T-helper 2 cell (primary cell): ENCODE measurements at places on chromosomes 5 and 9.

DNA sequence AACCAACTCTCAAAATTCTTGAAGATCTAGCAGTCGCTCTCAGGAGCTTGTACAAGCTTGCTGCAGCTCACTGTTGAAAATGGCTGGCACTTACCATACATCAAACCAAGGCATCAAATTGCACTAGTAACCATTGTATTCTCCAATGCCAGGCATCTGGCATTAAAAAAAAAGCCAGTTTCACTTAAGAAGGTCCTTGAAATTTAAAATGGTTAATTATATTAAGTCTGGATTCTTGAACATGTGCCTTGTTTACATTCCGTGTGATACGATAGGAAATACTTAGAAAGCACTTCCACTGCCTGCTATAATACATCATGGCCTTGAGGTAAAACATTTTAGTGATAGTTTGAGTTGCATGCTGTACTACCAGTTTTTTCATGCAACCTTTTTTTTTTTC is 300.7 kb downstream of the KDM4C start:
- DNase-seq, result no peak

- DNase-seq, result no peak
Observed at GRCh38 chr9:120486347-120486746, 93.6 kb downstream of the CDK5RAP2 start.

DNA sequence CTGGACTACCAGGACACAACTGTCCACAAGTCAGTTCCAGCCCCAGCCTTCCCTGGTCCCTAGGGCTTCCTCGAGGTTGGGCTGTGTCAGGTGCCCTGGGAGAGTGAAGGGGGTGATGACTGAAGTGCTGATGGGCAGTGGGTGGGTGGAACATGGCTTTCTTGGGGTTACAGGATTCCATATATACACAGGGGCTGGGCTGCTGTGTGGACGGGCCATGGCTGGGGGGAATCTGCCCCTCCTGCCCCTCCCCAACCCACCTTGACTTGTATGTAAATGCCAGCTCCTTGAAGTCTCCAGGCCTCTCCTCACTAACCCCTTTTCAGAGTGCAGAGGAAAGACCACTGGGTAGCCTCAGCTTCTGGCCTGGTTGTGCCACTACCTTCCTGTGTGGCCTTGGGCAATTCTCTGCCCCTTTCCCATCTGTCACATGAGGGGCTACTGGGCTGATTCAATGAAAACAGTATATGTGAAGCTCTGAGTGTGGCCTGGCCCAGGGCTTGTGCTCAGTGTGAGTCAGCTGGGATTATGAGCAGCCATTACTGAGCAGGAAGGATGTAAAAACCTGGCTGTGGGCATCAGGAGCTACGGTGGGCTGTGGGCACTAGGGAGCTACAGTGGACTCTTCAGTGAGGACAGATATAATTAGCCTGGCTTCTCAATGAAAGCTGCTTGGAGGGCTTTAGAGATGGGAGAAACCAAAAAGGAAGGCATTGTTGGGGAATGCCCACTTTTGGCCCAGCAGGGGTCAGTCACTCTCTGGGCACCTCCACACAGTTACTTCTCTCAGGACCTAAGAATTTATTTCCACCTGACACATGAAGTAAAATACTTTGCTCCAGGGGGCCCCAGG is 23.3 kb downstream of the PITX1 start:
- DNase-seq, result no peak

DNA sequence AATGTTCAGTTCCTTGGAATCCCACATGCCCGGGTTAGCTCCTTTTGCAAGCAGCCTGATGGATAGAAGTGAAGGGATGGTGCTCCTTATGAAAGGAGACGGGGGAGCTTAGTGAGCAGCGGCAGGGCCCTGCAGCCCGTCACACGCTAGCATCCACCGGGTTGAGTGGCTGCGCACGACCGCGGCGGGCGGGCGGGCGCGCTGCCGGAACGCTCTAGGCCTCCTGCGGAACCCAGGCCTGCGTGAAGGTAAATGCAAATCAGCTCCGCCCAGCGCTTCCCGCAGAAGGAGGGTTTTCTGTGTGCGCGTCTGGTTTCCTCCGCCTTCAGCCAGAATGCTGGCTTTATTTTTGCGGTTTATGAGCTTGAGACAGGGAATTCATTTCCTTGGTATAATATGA is 19.8 kb downstream of the IL12B start:
- DNase-seq, result peak; percentile 4

GRCh38 chr5:32827981-32828380 is 116.9 kb downstream of the NPR3 start:
- DNase-seq, result no peak

GRCh38 chr9:336039-336438 is 121.4 kb downstream of the DOCK8 start:
- DNase-seq, result no peak

DNA sequence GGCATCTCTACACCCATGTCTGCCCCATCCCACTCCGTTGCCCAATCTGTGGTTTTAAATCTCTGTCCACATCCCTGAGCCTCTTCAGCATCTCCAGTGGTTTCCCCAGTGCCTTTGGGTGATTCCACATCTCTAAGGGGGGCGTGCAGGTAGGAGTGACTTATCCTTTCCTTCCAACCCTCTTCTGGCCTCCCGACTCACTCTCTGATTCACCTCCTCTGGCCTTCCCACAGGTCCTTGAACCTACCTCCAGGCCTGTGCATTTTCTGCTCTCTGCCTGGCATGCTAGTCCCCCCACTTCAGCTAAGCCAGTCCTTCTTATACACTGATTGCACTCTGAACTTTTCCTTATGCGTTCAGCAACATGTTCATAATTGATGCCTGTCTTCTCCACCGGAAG is 99.0 kb downstream of the RALGPS1 start:
- DNase-seq, result no peak

- no peak for DNase-seq
Observed at GRCh38 chr9:120393386-120394057, 186.4 kb downstream of the CDK5RAP2 start.

GRCh38 chr5:103264508-103264907 is 5.9 kb downstream of the MACIR start:
- no peak for DNase-seq

GRCh38 chr5:180072556-180072955 is 997 bp upstream of the RNF130 start:
- DNase-seq, result no peak

DNA sequence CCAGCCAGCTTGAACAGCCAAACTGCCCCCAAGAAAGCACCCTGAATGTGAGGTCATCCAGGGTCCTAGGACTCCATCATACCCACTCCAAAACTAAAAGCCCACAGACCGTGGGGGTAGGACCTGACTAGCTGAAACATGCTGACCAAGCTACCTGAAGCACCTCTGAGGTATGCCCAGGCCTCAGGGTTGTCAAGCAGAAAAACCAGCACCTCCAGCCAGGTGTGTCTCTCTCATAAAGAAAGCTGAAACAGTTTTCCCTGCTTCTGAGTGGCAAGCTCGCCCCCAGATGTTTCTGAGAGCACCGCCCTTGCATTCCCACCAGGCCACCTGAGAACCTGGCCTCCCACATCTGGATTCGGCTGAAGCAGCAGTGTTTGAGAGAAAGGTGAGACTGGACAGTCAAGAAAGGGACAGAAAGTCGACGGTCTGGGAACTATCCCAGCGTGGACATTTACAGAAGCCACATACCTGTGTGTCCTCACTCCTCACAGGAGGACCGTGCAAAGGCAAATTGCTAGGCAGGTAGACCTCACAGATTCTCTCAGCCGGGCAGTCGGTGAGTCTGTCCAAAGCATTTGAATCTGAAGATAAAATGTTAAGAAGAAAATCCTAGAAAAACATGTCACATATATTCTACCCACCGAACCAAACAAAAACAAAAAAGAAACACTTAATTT is 155.6 kb upstream of the RASEF start:
- no peak for DNase-seq

DNA sequence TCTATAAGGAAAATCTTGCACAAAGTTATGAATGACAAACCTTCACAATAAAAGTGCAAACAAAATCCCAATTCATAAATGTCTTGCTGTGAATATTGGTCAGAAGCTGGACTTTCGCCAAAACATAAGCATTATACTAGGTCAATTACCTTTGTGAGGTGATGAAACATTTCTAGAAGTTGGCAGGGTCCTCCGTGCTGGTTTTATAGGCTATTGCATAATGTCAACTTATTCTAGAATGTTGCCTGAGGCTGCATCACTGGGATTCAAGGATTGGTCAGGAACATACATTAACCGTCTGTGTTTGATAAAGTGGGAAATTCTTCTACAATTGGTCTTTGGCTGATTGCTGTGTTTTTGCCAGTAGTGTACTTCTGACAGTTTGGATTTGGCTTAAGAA is 49.8 kb upstream of the PALM2AKAP2 start:
- no peak for DNase-seq

- DNase-seq, result no peak
Observed at GRCh38 chr9:135463140-135463539, 16.4 kb upstream of the PPP1R26 start.

DNA sequence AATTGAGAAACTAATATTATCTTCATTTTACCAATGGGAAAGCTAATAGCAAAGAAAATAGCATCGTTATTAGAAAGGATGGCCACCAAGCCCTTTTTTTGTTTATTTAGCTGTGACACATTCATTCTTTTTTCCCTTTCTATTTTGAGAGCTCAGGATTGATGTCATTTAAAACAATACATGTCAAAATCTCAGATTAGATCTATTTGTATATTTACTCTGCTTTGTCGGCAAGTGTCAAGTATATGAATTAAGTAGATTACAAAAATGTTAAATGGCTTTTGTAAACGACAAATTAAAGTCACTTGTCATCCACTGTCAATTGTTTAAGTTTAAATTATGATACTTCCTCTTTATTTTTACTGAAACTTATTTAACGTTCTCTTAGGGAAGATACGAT is 118.9 kb downstream of the PAM start:
- DNase-seq, result no peak

GRCh38 chr5:135455876-135456237 is 3.7 kb upstream of the TIFAB start:
- DNase-seq, result no peak

DNA sequence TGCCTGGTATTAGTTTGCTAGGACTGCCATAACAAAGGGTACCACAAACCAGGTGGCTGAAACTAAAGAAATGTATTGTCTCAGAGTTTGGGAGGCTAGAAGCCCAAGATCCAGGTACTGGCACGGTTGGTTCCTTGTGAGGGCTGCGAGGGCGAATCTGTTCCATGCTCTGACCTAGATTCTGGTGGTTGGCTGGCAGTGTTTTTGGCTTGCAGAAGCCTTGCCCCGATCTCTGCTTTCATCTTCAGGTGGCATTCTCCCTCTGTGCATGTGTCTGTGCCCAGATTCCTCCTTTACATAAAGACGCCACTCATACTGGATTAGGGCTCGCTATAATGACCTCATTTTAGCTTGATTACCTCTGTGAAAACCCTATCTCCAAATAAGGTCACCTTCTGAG is 36.7 kb downstream of the RAI14 start:
- no peak for DNase-seq

DNA sequence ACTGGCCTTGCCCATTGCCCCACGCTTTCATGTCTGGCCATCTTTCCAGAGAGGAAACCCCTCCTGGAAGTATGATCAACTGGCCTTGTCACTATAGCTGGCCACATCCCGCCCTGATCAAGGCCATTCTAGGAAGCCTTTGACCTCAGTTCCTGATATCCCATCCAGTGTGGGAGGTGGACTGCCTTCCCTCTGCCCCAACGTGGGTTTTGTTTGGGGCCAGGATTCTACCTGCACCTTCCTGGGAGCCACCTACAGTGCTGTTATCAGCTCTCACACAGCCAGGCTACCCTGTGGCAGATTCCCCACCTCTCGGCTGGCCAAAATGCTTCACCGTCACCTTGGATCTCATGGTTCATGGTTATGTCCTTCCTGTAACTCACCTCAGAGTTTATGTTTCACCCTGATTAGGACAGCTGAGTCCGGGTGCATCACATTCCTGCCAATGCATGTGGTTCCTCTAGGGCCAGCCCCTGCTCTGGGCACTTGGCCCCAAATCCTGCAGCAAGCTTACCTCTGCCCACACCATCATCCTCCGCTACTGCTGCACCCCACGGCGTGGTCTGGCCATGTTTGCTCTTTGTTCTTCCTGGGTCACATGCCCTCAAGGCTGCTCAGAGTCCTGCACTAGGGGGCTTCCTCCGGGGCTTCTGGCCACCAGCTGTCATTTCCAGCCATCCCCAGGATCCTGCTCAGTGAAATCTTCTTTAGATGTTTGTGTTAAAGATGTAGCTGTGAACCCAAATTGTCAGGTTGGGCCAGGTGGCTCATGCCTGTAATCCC is 24.2 kb upstream of the S1PR3 start:
- DNase-seq, result no peak

DNA sequence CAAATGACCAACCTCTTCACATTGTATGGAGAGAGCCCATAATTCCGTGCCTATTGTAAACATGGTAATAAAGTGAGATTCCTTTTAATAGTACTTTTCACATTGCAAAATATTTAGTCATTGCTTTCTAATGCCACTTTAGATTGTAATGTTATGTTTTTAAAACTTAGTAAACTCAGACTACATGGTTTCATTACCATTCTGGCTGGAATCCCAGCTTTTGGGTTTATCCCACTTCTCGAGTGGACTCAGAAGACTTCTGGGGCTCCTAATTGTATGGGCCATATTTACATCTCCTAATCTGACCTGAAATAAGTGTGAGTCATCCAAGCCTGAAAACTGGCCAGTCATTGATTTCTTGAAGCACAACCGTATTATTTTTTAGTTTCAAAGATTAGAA is 217.6 kb downstream of the CAAP1 start:
- DNase-seq, result no peak

DNA sequence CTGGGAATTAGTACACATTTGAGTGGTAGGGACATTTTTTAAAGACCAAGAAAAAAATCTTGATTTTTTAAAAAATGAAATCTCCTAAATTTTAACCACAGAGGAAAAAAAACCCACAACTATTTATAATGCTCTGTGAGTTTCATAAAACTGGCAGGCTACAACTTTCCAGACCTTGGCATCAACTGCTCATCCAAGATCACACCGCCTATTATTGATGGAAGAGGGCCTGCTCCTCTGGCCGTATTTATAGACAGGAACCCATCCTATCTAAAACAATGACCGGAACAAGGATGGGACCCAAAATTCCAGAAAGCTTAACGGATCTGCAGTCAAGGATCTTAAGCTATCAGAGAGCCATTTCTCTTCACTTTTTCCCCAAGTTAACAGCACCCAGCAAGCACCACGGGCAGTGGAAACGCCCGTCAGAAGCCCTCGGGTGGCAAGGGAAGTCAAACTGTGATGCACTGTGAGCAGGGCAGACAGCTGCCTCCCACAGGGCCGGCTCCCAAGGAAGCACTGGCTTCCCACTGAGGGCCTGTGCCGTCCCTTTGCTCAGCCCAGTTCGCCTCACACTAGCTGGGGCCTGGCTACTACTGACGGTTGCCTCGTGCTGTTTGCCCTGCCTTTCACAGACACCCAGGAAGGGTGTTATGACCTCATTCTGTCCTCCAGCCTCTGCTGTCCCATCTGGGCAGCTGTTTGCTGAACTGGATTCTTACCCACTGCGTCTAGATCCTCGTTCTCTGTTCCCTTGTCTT is 62.8 kb downstream of the CDC14B start:
- no peak for DNase-seq

GRCh38 chr5:68026092-68026885 is 189.3 kb upstream of the PIK3R1 start:
- no peak for DNase-seq

- DNase-seq, result peak; percentile 25
Observed at GRCh38 chr9:122904466-122904822, 715 bp downstream of the RC3H2 start.

- no peak for DNase-seq
Observed at GRCh38 chr5:170474489-170475274, 29.1 kb upstream of the KCNIP1 start.

- DNase-seq, result no peak
Observed at GRCh38 chr9:20597862-20598261, 24.4 kb downstream of the MLLT3 start.
